Activated CD8-positive, alpha-beta memory T cell treated with anti-CD3 and anti-CD28 coated beads for 1 hour (primary cell): ENCODE measurements at places on chromosomes 2 and 18.

- no peak for DNase-seq
These were observed 76.6 kb downstream of the LRRC30 start for GRCh38 chr18:7307526-7307925.

DNA sequence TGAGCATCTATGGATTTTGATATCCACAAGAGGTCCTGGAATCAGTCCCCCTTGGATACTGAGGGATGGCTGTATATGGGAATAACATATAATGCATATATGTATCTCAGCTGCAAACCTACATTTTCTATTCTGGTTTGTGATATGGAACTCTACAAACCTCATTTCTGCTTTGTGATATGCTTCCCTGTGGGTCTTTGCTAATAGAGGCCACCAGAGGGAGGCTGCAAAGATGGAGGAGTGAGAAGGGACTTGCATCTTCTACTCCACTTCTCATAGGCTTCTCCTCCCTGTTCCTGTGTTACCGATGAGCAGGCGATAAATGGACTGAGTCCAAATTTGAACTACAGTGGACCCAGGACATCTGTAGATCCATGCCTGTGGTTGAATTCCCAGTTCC, 37.8 kb downstream of the ARID5A start:
- no peak for DNase-seq

- no peak for DNase-seq
These were observed 97.7 kb downstream of the XRCC5 start for GRCh38 chr2:216206821-216207220.

- DNase-seq = no peak
These were observed 119.2 kb downstream of the PRKRA start for GRCh38 chr2:178331474-178332432.

GRCh38 chr2:45275806-45276205, 266.6 kb upstream of the SIX2 start:
- DNase-seq = no peak

DNA sequence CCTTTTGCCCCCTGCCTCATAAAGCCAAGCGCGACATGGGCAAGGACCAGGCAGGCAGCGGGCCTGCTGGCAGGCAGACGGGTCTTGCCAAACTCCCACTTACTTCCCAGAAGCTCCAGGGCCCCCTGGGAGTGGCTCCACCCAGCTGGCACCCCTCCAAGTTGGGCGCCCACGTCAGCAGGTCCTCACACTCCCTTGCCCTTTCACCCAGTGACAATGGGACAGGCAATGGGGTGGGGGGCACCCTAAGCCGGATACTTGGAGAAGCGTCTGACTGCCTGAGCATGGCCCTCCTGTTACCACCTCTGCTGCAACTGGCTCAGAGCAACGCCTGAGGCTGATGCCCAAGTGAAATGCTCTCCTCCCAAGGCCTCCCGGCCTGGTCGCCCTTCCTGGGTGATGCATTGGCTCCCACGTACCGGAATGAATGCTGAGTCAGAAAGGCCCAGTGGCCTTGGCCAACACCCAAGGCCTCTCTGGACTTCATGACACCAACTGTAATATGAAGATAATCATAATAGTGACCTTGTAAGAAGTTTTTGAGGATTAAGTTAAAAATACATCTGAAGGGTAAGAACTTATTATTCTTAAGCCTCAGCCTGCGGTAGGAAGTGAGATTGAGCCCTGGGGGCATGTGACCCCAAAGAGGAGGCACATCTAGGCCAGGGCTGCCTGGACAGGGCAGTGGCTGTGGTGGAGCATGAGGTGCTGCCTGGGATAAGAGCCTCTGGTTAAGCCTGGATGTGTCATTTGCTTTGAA, 31.6 kb downstream of the KCNK3 start:
- no peak for DNase-seq

- DNase-seq = no peak
These were observed 78.5 kb downstream of the RHOB start for GRCh38 chr2:20525041-20526035.

GRCh38 chr2:157420771-157421323, 23.0 kb downstream of the CYTIP start:
- no peak for DNase-seq

- no peak for DNase-seq
These were observed 65.9 kb upstream of the NFATC1 start for GRCh38 chr18:79329786-79330185.

GRCh38 chr2:207438414-207439126, 91.2 kb upstream of the CREB1 start:
- DNase-seq = no peak

GRCh38 chr2:10867692-10868420, 43.9 kb upstream of the KCNF1 start:
- no peak for DNase-seq

GRCh38 chr2:76429374-76429773, 718.7 kb upstream of the GCFC2 start:
- DNase-seq = no peak

DNA sequence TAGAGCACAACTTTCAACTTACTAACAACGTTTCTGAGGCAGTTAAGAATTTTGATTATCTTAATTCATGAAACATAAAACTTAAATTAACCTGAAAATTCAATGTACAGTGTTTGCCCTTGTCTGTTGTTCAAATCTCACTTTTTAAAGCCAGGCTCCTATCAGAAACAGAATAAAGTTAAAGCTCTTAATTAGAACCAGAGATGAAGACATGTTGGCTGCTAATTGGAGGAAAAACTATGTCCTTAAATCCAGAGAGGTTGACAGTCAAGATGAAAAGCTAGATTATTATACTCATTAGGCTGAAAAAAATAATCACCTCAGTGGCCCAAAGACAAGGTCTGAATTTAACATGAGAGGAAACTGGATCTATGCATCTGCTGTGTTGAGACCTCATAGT, 52.3 kb downstream of the SOWAHC start:
- no peak for DNase-seq

DNA sequence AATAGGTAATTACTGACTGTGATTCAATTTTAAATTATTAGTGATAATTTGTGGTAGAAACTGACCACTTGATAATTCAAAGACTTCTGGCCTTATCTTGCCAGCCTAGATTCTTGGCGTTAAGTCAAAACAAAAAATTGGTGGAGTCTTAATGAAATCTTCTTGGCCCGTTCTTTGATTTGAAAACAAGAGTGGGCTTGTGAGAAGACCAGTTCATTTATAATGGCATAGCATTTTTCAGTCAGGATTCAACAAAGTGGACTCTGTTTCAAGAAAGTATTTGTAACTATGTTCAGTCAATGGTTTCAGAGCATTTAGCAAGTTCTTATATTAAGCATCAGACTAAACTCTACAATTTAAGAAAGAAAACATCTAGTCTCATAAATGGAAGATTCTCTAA, 26.0 kb downstream of the ITGA4 start:
- DNase-seq = no peak

DNA sequence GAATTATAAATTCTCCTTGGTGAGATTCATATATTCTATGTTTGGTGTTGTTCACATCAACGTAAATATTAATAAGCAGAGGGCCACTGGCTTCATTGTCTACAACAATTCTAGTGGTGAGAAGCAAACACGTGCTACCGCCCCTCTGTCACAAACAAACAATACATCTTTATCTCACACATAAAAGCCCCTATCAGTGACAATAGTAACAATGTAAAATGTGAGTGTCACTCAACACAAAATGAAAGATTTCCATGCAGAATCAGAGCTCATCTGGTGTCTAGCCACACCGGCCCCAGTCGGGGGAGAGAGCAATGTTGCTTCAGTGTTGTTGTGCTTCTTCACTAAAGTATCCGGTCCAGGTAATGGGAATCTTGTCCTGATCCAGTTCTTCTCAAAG, 932.6 kb downstream of the SOCS6 start:
- DNase-seq = no peak

- DNase-seq = no peak
These were observed 222.0 kb upstream of the CHAC2 start for GRCh38 chr2:53545604-53546003.

DNA sequence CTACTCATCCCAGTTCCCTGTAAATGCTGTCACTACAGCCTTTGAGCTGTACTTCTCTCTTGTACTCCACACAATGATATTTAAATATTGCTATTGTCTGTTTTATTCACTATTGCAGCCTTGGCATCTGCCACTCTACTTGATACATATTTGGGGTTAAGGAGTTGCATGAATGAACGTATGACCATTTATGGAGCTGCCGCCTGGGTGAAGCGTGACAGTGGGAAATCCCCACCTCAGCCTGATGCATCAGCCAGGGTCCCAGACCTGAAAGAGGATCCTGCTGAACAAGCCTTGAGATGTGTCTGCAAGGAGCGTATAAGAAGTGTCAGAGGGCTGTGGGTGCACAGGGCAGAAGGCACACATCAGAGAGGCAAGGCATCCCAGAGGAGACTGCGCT, 39.1 kb downstream of the MRPL35 start:
- DNase-seq = no peak

- no peak for DNase-seq
These were observed 135.2 kb upstream of the SETBP1 start for GRCh38 chr18:44545359-44545985.

- no peak for DNase-seq
These were observed 32.9 kb downstream of the CFAP210 start for GRCh38 chr2:169661265-169661664.

DNA sequence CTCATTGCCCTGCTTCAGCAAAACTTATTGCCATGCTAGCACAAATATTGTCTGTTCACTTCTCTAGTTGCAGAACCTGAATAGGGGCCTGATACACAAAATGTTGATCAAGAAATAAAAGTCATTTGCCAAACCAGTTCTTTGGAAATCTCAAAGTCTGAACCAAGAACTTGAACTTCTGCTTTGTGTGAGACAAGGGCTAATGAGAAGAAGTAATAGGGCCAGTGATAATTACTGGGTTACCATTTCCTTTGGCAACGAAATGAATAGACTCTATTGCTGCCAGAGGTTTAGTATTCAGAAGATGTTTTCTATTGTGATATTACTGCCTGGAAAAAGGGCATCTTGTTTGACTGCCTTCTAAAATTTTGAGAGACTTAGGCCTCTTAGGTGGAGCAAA, 35.0 kb downstream of the TMEFF2 start:
- DNase-seq = no peak

GRCh38 chr2:38932586-38932985, 42.9 kb downstream of the ARHGEF33 start:
- no peak for DNase-seq

DNA sequence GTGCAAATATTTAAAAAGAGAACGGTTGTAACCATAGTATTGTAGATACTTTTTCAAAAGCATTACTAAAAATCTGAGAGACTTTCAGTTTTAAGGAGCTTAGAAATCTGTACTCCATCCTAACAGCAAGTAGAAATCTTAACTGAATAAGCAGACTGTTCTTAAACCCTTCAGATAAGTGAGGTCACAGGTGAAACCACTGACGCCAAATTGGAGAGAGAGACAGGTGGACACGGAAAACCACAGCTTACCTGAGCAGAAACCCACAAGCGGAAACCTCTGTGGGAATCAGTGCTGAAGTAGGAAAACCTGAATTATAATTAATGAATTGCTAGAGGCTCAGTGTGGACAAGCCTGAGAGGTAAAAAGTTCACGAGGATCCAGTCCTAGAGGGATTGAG, 959.4 kb upstream of the CELF4 start:
- no peak for DNase-seq

DNA sequence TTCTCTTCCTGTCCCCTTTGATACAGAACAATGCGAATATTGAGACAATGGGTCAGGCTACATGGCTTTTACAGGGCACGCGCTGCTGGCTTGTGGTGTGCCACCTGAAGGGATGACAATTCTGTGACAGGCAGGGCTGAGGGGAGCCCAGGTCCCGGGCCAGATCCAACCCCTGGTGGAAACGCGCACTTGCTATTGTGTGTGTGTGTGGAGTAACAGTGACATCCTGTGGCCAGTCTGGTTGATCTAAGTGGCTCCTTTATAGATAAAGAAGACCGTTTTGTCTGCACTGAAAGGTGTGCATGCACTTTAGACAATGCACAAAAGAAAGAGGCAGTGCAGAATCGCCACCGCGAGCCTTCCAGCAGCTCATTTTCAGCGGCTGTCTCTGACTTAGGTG, 273.6 kb downstream of the HRH4 start:
- no peak for DNase-seq

DNA sequence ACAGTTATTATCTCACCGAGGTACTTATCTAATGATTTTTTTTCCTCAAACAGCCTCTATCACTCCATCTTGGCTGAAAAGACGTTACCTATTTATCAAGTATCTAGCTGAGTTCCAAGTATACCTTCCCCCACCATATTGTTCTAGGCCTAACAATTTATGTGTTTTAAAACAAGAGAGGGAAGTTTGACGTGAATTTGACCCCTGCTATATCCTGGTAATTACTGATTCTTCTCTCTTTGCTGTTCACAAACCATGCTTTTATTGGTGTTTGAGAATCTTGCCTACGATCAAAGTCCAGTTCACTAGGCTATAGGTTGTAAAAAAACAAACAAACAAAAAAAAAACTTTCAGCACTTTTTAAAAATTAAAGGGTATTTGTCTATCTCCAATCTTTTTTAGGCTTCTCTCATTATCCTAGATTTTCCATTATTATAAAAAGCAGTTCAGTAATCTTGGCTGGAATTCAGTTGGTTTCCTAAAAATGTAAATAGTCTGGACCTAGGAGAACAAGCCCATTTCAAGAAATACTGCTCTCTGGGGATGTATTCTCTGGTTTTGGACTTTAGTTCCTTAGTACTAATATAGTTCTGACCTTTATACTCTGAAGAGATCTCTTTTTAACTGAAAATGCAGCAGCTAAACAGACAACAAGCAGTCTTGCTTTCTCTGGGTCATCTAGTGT, 505.4 kb downstream of the CPS1 start:
- DNase-seq = no peak
